ENCODE measurements at places on chromosomes 1 and 21.

DNA sequence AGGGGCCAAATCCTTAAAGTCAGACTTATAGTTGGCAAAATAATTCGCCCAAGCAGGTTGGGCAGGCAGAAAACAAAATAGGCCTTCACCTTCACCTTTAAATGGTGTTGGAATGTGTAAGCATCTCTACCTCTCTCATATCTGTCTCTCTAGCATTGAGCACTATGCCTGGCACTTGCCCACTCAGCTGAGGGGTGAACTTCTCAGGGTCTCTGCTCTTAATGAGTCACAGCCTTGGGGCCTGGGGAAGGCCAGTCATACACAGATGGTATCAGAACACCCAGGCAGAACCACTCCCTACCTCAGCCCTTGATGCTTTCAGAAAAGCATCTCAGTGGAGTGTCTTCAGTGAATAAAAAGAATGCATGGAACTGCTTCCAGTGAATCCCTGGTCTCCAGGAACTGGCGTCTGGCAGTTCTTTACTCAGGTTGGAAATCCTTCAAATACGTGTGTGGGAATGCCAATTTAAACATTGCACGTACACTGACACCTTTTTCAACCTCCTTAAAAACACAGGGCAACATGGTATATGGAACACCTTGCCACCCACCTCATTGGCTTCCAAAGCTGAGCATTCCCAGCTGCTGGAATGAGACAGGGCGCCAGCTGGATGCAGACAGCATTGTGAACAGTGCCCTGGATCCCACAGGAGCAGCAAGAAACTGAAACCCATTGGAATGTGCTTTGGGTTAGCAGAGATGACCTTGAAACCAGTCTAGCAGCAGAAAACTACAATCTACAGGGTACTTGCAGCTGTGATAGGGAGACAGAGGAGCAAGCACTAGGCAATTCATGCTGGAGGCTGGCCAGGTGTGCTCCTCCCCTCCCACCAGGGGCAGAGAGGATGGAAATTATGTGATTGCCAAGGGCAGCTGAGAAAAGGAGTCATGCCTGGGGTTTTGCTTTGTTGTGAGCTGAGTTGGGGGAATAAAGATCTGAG lies 30.0 kb downstream of the ZNF697 start:
- no peak for DNase-seq

DNA sequence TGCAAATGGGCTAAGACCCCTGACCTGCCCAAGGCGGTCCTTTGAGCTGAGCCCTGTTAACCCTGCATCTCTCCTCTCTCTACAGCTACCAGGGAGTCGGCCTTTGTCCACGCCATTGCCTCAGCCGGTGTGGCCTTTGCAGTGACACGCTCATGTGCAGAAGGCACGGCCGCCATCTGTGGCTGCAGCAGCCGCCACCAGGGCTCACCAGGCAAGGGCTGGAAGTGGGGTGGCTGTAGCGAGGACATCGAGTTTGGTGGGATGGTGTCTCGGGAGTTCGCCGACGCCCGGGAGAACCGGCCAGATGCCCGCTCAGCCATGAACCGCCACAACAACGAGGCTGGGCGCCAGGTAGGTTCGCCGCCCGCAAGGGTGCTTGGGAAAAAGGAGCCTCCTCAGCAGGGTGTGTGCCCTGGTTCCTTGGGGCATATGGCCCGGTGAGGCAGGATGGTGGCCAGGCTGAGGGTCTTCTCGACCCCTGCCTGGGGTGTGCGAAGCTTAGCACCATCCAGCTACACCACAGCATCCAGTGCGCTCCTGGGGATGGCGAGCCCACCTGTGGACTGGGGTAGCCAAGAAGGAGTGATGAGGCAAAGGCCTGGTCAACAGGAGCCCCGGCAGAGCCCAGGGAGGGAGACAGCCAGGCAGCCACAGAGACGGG lies 31.8 kb upstream of the ARF1 start:
- no peak for DNase-seq

DNA sequence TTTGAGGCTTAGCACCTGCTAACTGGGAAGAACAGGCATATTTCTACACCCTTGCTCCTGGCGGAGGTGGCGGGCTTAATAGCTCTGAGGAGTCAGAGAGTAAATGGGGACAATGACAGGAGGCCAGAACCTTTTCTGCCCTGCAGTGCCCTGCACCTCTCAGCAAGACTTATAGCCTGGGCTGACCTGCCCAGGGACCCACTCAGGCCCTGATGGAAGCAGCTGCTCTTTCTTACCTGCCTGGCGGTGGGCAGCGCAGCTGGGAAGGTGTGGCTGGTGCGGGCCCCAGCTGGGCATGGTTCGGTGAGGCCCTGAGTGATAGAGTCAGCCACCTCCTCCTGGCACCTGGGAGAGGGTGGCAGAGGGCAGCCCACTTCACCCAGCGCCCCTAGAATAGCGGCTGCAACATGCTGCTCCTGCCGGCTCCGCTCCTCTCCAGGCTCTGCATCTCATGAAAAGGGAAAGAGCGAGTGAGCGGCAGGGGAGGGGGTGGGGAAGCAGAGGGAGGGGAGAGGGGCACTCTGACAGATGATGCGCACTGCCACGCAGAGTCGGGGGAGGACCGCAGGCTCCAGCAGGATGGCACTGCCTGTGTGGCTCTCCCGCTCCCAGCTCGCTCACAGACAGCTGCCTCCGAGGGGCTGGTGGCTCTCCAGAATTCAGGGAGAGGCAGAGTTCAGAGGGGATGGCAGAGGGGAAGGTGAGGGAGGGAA lies at the start of gene RGS8:
Gene RGS8, minus strand, starts transcription at position 472 of the 713 bp plus-strand sequence. CDS start 14,938 bp downstream, outside the sequence.
- DNase-seq: no peak

DNA sequence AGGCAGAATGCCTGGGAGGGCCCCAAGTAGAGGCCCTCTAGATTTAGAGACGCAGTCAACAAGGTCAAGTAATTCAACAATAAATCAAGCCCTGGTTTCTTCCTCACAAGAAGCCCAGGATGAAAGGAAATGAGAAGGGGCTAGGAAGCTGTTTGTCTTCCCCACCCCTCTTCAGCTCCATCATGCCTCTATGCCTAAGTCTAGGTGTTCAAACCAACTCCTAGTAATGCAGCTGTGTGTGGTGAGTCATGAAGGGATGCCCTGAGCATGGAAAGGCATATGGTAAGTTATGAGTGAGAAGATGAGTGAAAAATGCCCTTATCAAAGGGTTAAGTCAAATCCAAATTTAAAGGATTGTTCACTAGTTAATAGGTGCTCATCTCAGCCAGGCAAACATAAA lies 339.5 kb downstream of the KCNH1 start:
- no peak for DNase-seq

GRCh38 chr1:16155537-16156410 lies at the start of gene EPHA2:
TSS of gene EPHA2 (minus strand) at chr1:16156069. CDS start at chr1:16155932, 137 bp downstream.
- no peak for DNase-seq

- no peak for DNase-seq
Measured at GRCh38 chr1:195243492-195243891, 1364.7 kb downstream of the KCNT2 start.

- DNase-seq: no peak
Measured at GRCh38 chr1:42334240-42335049, 590 bp downstream of the FOXJ3 start.

GRCh38 chr1:157678721-157679120 lies 21.8 kb downstream of the FCRL3 start:
- no peak for DNase-seq

DNA sequence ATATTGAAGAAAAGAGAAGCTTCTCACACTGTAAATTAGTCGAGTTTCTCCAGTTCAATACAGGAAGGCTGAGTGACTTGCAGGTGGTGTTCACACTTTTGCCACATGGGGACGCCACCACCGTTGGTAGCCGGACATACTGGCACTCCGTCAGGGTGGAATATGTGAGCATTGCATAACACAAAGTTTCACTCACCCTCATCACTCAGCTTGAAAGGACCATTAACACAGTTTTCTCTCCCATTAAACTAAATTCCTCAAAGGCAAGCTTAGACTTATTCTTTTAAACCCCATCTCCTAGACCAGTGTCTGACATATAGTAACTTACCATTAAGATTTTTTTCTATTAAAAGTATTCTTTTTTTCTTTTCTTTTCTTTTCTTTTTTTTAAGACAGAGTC lies 105.3 kb upstream of the SERBP1 start:
- DNase-seq: peak; percentile 56

- DNase-seq: no peak
Measured at GRCh38 chr1:119829625-119830024, 18.4 kb upstream of the REG4 start.

GRCh38 chr1:152001631-152002584 lies 8.2 kb upstream of the S100A10 start:
- peak; percentile 77 for DNase-seq

DNA sequence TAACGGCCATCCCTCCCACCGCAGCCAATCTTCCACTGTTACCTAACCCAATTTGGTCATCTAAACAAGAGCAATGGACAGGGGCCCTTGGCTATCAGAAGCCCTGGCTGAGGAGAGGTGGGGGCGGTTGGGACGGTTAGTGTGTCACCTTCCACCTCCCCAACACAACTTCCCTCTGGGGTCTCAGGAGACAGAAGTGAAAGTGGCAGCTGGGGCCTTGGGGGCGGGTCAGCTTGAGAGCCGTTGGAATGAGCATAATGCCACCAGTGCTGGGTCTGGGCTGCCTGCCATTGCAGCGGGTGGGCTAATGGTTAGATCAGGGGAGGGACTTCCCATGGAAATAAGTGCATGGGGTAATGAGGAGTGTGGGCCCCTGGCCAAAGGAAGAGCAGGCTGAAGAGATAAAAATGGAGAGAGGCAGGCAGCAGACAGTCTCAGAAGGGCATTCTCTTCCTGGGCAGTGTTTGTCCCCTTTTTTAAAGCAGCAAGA lies 7.9 kb downstream of the MEF2D start:
- no peak for DNase-seq

- DNase-seq: no peak
Measured at GRCh38 chr1:234302354-234302962, 70.8 kb upstream of the COA6 start.

- DNase-seq: no peak
Measured at GRCh38 chr1:214349781-214350180, 68.8 kb downstream of the SMYD2 start.

GRCh38 chr1:107076841-107077240 lies 20.4 kb downstream of the PRMT6 start:
- DNase-seq: no peak

- DNase-seq: no peak
Measured at GRCh38 chr1:232252546-232253118, 377.3 kb downstream of the SIPA1L2 start.

DNA sequence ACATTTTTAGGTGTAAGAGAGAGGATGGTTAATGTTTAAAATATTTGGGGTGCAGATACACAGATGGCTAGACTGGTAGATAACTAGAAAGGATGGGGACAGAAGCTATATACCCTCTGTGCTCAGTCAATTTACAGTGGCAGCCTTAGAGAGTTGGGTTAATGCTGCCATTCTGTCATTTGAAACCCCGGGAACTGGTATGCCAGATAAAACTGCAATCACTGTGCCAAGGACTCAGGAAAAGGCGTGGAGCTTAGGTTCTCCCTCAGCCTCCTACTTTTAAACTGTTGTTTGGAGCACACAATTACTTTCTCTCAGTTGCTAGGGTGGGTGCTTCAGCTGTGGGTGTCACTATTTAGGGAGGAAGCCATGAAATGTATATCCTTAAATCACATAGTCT lies 90.0 kb upstream of the HNRNPU start:
- no peak for DNase-seq

GRCh38 chr21:45326169-45326851 lies 38.6 kb upstream of the POFUT2 start:
- no peak for DNase-seq

DNA sequence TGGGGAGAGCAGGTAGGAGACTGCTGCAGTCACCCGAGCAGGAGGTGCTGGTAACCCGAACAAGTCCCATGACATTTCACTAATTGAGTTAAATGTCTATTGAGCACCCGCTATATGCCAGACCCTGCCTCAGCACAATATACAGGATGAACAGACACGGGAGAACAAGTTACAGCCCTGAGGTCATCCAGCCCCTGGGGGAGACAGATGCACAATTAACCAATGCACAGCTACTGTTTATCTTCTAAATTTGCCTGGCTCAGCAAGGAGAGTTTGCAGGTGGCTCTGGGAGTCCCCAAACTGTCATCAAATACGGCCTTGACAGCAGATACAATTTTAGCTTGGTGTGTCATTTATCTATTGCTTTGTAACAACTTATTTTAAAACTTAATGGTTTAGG lies 18.1 kb downstream of the CITED4 start:
- DNase-seq: no peak

DNA sequence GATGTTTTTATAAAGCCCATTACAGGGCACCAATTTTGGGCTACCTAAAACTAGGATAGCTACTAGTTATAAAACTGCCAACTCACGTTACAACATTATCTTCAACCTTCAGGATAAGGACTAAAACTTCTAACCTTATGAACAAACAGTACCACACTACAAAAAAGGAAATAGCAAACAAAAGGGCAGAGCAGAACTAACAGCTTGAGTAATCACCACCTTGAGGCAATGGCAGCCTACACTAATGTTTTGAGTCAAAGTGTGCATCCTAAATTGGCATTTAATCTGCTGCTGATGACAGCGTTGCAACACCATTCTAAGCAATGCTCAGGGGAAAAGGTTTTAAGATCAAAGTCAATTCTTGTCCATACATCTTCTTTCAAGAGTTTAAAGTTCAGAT lies 27.2 kb downstream of the PTP4A2 start:
- DNase-seq: no peak

- no peak for DNase-seq
Measured at GRCh38 chr1:232454227-232454886, 175.6 kb downstream of the SIPA1L2 start.

DNA sequence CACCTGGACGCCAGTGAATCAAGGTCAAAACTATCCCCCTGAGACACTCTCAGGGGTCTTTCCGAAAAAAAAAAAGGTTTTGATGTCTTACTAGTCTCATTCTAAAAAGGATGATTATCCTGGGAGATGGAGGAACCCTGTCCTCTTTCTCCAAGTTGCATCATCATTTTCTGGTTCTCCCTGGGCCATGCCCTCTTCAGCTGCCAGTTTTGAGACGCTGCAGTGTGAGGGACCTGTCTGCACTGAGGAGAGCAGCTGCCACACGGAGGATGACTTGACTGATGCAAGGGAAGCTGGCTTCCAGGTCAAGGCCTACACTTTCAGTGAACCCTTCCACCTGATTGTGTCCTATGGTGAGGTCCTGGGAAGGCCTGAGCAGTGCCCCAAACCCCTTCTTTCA lies 3.5 kb downstream of the FCRLA start:
- DNase-seq: no peak

- DNase-seq: peak; percentile 62
Measured at GRCh38 chr1:167555971-167556714, 2.6 kb upstream of the CREG1 start.

DNA sequence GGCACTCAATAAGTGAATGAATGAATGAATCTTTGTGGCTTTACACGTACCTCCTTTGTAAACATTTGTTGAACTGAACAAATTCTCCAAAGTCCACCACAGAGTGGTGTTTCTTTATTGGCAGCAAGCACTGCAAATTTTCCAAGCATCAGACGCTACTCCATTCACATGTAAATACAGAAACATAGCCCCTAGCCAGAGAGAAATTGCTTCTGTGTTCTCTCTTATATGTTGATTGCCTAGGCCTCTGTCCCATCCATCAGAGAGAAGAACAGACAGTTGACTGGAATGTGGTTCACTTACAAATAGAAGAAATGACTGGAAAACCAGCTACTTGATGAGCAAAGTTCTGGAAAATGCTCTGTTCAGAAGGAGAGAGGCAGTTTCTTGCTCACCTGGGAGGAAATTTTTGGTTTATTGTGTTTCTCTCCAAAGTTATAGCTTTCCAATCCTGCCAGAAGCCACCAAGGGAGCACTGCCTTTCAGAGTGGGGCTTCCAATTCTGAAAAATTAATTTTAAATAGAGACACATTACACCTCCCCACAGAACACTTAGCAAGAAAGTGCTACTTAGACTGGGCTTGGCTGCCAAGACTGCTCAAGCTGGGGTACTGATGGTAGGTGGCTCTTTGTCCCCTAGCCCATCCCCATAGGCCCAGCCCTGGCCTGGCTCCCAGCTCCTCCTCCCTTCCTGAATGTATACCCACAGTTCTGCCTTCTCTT lies 18.1 kb upstream of the KIRREL1 start:
- no peak for DNase-seq
